GM10248 (cell line): ENCODE measurements at places on chromosomes 7 and 10.

DNA sequence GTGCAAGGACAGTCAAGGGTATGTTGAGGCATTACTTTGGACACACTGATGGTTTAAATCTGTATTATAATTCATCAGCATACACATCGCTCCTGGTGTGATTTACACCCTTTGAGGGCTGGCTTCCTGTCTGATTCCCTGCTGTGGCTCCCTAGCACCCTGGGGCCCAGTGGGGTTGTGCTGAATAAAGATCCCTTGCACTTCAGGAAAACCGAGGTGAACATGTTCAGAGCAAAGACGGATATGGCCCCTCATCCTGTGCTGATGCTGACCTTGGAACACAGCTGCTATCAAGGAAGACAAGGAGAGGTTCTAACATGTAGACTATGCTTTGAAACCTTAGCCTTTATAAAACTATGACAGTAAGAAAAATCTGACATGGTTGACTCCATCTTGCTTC lies 84.6 kb upstream of the UNC5B start:
- DNase-seq: peak; percentile 4

DNA sequence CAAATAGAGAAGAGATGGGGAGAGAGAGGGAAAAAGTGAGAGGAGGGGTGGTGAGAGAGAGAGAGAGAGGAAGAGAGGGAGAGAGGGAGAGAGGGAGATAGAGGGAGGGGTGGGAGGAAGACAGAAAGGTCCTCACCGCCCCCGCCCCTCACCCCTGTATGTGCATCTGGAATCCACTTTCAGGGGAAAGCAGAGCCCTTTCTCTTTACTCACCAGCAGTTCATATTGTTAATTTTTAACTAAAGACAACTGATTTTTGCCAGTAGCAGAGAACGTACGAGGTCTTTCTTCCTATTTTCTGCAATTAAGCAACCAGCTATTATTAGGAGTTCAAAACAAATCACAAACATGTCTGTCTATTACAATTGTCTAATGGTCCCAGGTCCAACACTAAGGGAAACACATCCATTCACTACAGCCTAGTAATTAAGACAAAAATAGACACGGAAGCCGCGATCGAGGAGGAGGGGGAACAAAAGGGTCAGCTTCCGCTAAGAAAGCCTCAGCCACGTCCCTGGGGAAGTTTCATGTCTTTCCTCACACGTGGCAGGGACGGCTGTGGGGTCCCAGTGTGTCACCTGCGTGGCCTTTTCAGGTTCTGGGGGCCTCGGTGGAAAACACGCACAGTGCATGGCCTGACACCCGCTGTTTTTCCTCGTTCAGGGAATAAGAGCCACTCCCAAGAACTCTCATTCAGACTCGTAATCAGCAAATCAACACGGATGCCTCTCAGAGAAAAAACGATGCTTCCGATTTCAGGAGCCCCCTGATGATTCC lies 572.0 kb downstream of the PTPRN2 start:
- DNase-seq: no peak

- DNase-seq: no peak
These were observed 32.7 kb downstream of the TBXAS1 start for GRCh38 chr7:139861803-139862202.

GRCh38 chr10:129775681-129776080 lies 188.4 kb downstream of the EBF3 start:
- DNase-seq: no peak

DNA sequence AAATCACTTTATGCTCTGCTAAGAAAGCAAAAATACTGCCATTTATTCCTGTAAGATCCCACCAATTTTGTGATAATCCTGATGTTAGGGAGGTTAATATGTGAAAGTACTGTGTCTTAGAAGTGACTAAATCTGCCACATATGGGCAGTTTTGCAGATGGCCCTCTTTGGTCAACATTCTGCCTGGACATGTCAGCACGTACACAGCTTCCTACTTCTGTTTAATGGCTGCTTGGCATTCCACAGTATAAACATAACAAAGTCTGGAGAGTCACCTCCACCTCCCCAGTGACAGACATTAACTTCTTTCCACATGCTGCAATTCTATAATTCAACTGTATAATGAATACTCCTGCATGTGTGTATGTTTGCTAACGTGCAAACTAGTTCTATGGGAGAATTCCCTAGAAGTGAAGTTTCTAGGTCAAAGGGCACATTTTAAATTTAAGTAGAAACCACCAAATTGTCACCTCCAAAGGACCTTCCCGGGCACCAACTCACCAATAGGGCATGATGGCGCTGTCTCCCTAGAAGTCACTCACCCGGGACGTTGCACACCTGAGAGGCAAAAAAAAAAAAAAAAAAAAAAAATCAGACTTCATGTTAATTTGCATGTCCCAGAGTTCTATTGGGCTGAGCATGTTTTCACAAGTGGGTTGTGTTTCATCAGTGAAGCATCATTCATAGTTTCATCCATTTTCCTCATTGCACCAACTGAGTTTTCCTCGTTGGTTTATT lies 38.9 kb downstream of the MKI67 start:
- DNase-seq: no peak

GRCh38 chr7:41942468-41943093 lies 239.7 kb upstream of the INHBA start:
- DNase-seq: no peak
